ENCODE measurements at places on chromosomes 6 and 20. TPM values are rescaled to one million over a fixed set of nuclear protein-coding genes. Genes with fewer than 3 reads are reported as not detected.

SLC17A1 gene
- not detected for total RNA-seq

ELOVL4 gene
- 7.6 TPM for total RNA-seq

BNIP5 gene
- total RNA-seq = not detected

SCUBE3 gene
- total RNA-seq = 3.0 TPM

BEND6 gene
- total RNA-seq = 18.2 TPM

SLC25A27 gene
- total RNA-seq = 8.4 TPM

NOTCH4 gene
- 0.12 TPM for total RNA-seq

CCR6 gene
- not detected for total RNA-seq

PRPF6 gene
- 55.3 TPM for total RNA-seq
